Stimulated activated CD8-positive, alpha-beta memory T cell treated with anti-CD3 and anti-CD28 coated beads, Interleukin-7, amount 100 ng/mL, for 48 hours (primary cell): ENCODE measurements at places on chromosomes 2 and 18.

DNA sequence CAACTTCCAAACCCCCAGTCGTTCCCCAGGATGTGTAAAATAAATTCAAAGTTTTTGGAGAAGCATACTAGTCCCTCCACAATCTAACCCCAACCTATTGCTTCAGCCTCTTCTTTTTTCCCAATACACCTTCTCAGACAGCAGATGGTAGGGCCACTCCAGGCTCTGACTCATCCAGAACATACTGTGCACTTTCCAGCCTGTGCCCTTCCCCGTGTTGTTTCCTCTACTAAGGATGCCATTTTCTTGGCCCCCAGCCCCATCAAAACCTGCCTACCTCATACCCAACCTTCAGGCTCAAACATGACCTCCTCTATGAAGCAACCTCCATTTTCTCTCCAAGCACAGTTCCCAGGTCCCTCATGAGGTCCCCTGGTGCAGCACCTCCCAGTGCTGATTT is 669.3 kb downstream of the BCL11A start:
- no peak for DNase-seq

GRCh38 chr2:159996792-159997546 is 65.4 kb downstream of the PLA2R1 start:
- DNase-seq: no peak

GRCh38 chr2:68216454-68217310 is 35.6 kb downstream of the PPP3R1 start:
- DNase-seq: no peak

DNA sequence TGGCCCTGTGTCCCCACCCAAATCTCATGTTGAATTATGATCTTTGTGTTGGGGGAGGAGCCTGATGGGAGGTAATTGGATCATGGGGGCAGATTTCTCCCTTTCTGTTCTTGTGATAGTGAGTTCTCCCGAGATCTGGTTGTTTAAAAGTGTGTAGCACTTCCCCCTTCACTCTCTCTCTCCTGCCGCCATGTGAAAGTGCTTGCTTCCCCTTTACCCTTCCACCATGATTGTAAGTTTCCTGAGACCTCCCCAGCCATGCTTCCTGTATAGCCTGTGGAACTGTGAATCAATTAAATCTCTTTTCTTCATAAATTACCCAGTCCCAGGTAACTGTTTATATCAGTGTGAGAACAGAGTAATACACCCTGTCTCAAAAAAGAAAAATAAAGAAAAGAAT is 25.5 kb downstream of the LRRFIP1 start:
- no peak for DNase-seq

GRCh38 chr2:164496881-164497280 is 124.4 kb downstream of the GRB14 start:
- DNase-seq: no peak

DNA sequence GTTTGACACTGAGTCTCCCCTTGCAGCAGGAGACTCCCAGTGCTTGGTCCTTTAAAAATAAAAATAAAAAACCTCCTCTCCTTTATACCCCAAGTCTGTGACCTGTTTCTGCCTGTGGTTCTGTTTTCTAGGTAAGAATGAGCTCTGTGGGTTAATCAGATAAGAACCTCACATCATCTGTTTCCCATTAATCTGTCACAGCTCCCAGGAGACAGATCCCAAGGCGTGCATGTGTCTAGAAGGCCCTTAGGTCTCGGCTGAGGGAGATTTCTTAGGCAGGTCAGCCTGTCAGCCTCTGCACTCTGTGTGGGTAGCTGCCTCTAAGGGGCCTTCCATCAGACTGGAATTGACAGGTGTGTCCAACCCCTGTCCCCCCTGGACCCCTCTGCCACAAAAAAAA is 80.7 kb downstream of the FHOD3 start:
- no peak for DNase-seq

DNA sequence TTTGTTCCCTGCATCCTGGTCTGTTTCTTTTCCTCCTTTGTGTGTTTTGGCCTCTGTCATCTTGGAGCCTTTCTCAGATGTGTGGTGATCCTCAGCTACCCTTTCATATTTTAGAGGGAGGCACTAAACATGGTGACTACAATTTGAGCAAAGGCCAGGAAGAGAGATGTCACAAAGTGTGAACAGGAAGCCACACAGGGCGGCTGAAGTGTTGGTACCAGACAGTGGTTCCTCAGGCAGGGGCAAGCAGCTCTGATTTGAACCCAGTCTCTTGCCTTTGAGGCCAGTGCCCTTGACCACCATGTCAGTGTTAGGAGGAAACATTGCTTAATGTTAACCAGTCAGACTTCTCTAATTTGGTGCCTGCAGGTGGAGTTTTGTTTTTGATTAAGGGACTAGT is 9.2 kb downstream of the LRRFIP1 start:
- DNase-seq: no peak
